Astrocyte (in vitro differentiated cells and primary cell): ENCODE measurements at places on chromosomes 7 and 10.

DNA sequence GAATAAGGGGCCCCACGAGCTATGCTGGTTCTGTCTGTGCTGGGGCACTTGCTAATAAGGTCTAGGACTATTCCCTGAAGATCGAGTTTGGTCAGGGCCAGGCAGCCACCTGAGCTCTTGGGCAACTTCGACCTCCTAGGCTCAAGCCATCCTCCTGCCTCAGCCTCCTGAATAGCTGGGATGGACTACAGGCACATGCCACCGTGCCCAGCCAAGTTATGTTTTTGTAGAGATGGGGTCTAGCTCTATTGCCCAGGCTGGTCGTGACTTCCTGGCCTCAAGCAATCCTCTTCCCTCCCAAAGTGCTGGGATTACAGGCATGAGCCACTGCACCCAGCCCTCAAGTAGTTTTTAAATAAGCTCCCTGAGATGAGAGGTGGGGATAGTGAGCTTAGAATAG is 2.9 kb downstream of the ZP3 start:
- DNase-seq = no peak

GRCh38 chr10:3538656-3539531 is 246.1 kb downstream of the KLF6 start:
- DNase-seq = peak; percentile 100

DNA sequence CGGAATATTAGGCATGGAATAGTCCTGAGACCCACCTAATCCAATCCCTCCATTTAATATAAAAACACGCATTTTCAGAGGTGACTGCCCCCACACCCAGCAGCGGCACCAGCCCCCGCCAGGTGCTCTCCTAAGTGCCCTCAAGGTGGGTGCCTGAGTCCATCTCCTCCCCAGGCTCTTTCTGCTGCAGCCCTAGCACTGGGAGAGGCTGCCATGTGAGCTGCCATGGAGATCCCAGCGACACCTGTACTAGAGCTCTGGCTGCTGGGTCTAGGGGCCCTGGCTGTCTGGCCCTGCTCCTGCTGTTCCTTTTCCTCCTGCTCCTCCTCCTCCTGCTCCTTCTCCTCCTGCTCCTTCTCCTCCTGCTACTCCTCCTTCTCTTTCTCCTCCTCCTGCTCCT is 191.1 kb upstream of the BMPER start:
- no peak for DNase-seq

- DNase-seq = no peak
These were observed 138.3 kb downstream of the CCDC71L start for GRCh38 chr7:106522696-106523095.

DNA sequence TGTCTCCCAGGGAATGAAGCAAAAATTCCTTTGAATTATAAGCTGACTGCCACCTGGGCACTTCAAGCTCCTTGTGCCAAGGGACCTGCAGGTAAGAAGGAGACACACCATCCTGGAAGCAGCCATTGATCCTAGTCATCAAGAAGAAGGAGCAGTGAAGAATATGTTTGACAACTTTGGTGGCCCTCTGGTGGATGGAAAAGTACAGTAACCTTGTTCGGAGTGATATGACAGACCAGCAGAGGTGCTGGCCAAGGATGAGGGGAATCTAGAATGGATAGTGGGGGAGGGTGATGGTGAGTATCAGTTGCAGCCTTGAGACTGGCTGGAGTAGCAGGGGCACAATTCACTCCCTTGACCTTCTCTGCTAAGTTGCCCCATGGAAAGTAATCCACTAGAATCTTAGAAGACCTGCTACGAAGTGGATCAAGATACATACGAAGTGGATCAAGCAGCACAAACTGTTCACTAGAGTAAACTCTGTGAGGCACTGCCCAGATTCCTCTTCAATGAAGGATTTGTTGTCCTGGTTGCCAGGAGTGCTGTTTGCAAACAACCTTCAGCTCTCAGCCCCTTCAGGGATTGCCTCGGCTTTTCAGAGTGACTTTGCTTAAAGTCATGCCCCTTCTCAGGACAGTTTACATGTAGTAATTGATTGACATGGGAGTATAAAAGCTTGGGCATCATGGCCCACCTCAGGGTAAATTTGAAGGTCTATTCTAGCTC is 44.8 kb upstream of the ORC5 start:
- DNase-seq = no peak

GRCh38 chr10:82252081-82252480 is 377.1 kb downstream of the NRG3 start:
- DNase-seq = no peak

- DNase-seq = peak; percentile 77
These were observed 6.9 kb downstream of the ITPRIP start for GRCh38 chr10:104331208-104331838.
